ENCODE measurements at places on chromosomes 6 and 20.
A peak's percentile ranks its signal among the peaks of the same experiment; 100 is the strongest.

GRCh38 chr6:41488433-41489119, 57.6 kb upstream of the FOXP4 start:
- DNase-seq, result peak; percentile 78

- no peak for DNase-seq
These were observed 220.4 kb upstream of the ZNF217 start for GRCh38 chr20:53814060-53814459.

DNA sequence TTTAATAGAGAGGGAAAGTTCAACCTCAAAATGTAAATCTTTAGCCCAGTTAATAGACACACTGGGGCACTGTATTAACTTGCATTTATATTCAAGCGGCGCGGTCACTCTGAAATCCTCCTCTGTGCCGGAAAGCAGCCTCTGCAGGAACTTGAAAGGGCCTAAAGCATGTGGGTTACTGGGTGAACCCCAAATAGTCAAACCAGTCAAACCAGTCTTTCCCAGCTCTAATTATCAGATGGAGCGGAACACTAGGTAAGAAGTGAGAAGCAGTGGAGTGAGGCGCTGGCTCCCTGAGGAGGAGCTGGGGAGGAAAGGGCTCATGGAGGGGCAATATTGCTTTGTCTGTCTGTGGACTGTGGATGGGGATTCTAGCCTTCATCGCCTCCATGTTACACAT, 531.3 kb downstream of the QKI start:
- DNase-seq, result no peak

GRCh38 chr20:52446421-52447224, 255.0 kb upstream of the ZFP64 start:
- DNase-seq, result peak; percentile 84

GRCh38 chr20:56956534-56956933, 309.9 kb downstream of the BMP7 start:
- no peak for DNase-seq

DNA sequence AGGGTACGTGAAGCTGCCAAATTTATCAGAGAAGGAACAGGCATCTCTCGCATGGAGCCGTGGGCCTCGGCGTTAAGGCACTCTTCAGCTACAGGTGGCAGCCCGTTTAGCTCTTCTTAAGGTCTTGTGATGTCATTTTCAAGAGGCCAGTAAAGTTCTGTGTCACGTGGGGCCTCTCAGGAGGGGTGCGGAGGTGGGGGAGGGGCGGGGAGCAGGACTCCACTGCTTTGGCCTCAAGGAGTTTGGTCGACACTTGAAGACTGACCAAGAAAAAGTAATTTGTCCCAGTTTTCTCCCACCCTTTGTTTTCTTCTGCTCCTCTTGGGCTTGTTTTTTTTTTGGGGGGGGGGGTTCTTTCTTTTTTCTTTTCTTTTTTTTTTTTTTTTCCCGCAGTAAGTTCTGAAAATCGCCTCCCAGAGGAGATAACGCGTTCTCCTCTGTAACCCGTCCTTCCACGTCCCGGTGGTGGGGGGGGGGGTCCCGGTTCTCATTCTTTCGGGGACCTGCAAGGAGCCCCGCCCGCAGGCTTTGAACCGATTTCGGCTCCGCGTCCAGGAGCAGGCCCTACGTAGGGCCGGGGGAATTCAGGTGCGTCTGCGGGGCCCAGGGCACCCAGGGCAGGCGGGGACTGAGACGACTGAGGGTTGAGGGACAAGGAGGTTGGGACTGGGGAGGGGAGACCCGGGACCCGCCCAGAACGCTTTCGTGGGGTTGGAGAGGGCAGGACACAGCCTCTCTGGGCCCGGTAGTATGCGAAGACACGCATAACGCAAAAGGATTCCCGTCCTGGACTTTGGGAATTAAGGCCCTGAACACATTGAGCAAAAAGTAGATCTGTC, 26.0 kb downstream of the GPX6 start:
- DNase-seq, result no peak

DNA sequence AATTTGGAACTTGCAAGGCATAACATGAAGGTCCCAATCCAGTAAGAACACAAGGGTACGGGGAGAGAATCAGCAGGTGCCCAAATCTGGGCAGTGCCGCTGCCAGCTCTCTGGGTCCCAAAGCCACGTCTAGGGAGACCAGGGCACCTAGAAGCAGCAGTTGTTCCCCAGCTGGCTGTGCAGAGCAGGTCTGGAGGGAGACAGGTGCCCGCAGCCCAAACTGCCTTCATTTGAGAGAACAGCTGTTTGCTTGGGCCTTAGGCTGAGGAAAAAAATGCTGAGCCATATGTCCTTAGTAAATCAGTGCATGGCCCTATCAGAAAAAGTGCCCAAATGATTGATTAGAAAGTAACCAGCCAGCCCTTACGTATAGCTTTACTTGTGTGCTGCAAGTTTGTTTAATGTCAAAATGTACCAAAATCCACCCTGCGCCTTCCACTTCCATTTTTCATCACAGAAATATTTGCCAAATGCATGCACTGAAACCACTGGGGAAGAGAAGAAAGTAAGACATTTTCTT, 9.1 kb upstream of the PRELID3B start:
- DNase-seq, result no peak

- peak; percentile 92 for DNase-seq
These were observed 3.0 kb downstream of the BAK1 start for GRCh38 chr6:33577106-33577535.

DNA sequence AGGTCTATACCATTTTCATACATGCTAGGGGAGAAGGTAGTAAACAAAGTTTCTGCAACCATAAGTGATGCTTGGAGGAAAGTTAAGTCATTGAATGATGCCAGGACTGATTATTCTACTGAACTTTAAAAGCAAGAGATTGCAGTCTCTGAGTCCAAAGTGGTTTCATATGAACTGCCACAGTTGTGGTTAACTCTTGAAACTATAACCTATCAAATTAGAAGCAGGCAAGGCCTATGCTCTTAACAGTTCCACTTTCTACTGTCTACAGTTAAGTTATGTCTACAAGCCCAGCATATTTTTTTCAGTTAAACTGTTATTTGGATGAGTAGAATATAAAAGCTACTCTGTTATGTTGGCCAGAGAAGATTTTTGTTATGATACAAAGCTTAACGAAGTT, 326.5 kb upstream of the RUNX2 start:
- DNase-seq, result no peak

- no peak for DNase-seq
These were observed 28.0 kb downstream of the NR2E1 start for GRCh38 chr6:108193835-108194234.

- DNase-seq, result no peak
These were observed 51.6 kb downstream of the LAMA4 start for GRCh38 chr6:112202639-112203341.

- DNase-seq, result no peak
These were observed 19.3 kb downstream of the COL20A1 start for GRCh38 chr20:63312273-63312672.

- no peak for DNase-seq
These were observed 82.2 kb downstream of the PRDM1 start for GRCh38 chr6:106168097-106168888.

DNA sequence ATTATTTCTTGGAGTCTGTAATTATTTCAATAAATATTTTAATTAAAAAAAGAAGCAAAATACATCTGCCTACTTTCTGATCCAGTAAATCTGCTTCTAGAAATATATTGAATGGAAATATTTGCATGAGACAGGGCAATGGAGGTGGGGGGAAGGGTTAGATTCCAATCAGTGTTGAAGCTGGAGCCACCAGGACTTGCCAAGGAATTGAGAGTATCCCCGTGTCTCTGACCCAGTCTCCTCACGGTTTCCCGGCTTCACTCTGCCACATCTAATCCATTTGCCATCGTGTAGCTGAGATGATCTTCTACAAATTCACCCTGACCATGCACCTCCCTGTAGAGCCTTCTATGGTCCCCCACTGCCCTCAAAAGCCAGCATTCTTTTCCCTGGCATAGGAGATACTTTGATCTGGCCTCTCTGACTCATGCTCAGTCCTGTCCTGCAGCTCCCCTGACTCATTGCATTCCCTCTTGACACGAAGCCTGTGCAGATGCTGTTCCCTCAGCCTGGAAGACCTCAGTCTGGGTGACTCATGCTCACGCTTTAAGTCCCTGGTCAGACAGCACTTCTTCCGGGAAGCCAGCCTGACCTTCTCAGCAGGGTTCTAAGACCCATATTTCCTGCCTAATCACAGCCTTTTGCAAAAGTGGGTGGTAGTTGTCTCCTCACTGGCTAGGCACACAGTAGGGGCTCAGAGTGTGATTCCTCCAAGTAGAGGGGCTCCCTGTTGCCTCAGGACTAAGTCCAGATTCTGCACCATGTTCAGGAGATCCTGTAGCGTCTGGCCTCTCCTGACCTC, 23.0 kb upstream of the FKBP1A start:
- DNase-seq, result peak; percentile 83

DNA sequence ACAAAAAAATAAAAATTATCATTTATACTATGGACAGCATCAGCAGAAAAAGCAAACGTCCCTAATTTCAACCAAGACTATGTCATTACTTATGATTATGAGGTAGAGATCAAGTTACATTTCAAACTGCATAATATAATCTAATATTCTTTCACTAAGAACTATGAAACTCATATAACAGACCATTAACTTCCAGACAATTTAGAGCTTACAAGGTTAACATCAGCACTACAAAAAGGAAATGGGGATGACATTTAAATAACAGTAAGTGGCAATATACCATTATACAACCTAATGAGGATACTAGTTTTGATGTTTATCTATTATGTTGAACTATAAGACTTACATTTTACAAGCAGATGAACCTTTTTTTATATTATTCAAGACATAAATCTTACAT, 261.0 kb upstream of the THEMIS start:
- DNase-seq, result no peak

DNA sequence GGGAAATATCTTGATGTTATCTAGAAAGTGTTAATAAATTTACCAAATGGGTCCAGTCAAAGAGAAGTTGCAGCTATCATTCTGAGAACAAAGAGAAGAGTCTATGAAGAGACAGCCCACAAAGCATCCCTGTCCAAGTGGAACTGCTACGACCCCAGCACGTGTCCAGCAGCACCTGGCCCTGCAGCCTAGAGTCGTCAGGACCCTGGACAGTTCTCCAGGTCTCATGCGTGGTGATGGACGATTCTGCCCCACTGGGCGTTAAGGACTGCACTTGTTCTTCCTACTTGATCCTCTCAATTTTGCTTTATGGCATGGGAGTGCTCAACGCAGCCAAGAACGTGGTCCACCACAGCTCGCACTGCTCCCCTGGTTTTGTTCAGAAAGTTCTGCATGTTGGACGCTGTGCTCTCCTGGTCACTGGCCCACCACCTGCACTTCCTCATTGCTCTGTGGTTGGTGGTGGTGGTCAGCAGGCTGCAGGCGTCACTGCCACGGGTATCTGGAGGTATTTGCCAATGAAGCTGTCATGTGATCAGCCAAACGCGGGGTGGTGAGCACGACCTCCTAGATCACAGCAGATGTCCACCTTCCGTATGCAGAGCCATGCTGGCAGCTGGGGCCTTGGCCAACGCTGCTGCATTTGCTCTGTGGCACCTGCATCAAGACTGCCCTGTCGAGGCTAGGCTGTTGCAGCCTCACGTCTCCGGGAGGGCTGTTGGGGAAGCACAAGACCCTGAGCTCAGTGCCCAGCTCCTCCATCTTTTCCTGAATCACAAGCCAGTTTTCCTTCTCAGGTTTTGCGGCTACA, 356.4 kb downstream of the CDH4 start:
- DNase-seq, result no peak

DNA sequence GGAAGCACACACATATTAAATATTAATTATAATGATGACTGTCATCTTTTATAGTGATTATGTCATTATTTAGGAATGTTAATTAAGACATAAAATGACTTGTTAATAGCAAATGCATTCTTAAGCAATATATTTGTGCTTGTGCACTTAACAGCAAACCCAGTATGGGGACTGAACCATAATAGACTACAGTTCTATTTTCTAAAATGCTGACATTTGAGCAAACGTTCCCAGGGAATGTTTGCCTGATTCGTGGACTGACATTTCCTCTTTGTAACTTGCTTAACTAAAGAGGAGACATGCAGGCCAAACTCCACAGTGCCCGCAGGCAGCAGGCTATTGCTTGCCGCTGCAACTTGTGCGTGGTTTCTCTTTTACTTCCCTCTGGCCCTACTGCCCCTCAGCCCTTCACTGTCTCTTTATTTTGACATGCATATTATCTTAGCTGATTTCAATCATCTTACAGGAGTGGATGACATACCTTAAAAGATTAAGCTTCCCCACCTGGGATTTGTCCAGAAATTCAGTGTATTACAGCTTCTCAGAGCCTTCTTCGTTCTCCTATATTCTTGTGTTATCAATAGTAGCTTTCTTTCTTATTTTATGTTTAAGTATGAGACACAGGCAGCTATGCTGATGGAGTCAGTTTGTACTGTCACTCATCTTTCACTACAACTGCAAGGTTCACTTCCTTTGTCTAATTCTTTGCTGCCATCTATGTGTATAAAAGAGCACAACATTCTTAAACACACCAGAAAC, 141.5 kb downstream of the GMDS start:
- peak; percentile 41 for DNase-seq

DNA sequence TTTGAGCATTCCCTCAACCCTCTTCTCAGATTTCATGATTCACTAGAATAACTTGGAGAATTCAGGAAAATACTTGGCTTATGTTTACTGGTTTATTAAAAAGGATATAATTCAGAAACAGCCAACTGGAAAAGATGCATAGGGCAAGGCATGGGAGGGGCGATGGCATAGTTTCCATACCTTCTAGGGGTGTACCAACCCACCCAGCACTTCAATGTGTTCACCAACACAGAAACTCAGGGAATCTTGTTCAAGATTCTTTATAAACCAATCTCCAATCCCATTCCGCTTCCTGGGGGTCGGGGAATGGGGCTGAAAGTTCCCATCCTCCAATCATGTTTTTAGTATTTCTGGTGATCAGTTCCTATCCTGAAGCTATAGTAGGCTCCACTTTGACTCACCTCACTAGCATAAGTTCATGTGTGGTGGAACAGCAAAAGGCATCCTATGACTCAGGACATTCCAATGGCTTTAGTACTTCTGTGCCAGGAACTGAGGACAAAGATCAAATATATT, 164.4 kb downstream of the SIM1 start:
- peak; percentile 97 for DNase-seq

GRCh38 chr20:13229538-13229937, 8.5 kb downstream of the ISM1 start:
- no peak for DNase-seq

- DNase-seq, result no peak
These were observed 34.8 kb upstream of the PSMF1 start for GRCh38 chr20:1083431-1084080.

DNA sequence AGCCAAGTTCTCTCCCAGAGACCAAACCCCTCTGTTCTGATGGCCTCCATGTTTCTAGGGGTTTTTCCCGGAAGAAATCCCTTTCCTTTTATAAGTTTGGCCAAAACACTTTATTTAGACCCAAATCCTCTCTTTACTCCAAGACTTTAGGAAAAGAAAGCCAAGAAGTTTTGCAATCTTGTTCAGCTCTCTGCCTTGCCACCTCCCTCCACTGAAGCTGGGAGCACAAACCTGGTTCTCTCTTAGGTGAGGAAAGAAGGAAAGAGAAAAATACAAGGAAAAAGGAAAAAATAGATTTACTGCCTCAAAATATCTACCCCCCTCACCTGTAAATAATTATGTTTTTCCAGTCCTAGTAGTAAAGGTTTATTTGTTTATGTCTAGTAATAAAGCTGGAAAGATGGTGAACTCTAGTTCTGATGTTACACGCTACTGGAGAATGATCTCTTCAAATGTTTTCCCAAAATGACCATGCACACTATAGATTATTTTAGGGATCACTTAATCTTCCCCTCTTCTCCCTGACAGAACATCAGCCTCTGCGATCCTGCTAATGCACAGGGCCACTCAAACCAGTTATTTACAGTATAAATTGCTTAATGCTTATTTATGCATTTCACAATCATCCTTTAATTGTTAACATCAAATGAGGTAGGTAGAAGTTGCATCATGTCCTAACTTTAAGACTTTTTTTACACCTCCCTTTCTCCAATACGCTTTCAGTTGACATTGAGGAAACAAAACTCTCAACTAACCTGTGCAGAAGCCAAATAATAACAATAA, 10.9 kb upstream of the ARG1 start:
- no peak for DNase-seq

Data from NCI-H226 (cell line).